ENCODE measurements at places on chromosomes 7 and 10.

DNA sequence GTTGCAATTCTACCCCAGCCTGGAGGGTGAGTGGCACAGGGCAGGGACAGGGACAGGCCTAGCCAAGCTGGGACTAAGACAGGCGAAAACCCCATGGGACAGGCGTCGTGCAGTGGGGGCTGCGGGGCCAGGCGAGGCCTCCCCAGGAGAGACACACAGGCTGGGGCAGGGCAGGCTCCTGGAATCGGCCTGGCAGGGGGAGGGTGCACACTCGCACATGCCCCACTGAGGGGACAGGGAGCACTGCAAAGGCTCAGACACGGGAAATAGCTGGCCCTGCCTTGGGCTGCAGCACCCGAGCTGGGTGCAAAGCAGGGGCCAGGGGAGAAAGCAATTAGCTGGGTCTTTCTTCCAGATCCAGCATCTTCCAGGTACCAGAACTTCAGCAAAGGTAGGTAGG is 10.4 kb downstream of the LAT2 start:
- no peak for DNase-seq

DNA sequence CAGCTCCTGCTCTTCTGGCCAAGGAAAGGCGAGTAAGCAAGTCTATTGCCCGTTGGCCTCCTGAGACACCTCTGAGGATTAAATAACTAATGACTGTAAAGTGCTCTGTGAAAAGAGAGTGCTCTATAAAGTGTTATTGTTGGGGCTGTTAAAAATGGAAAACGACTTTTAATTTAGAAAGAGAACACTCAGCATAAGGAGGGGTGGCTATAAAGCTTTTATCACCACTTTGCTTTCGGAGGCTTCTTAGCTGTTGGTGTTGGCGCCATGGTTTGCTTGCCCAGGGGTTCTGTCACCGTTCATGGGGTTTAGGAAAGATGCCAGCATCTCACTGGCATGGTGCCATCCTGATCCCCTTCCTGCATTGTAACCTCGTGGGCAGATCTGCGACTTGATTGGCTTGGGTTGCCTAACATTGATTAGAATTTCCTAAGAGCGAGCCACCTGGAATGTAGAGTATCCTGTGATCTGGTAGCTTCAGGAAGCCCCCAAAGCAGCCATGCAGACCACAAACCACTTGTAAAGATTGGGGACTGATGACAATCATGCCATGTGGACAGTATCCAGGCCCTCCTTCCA is 509.9 kb downstream of the LRMDA start:
- DNase-seq: no peak

DNA sequence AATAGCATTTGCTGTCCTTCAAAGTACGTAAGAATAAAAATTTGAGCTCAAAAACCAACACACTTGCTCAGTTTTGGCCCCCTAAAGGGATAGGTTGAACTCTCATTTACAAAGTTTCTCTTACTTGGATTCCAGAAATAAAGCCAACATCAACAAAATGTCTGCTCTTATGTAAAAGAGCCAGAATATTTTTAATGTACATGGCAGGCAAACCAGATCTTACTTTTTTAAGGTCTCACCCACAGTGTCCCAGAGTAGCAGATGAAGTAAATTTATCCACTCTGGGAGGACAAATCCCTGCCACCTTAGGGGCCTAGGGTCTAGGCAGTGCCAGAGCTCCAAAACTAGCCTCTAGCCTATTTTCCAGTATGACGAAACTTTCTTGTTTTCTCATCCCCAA is 159.6 kb downstream of the SKAP2 start:
- no peak for DNase-seq

GRCh38 chr7:122706836-122707235 is 4.1 kb upstream of the RNF148 start:
- DNase-seq: no peak

DNA sequence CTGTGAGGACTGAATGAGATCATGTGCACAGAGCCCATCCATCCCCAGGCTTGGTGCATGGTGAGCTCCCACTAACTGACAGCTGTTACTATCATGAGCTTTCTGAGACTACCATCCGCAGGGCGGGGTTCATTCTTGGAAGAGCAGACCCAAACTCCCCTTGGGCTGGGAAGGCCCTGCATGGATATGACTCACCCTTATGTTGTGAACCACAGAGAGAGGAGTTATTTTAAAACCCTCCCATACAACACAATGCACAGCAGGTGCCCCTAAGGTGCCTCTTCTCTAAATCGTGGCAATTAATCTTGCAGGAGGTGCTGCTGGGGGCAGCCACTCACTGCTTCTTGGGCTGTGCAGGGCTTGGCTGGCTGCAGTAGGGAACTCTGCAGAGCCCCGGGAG is 219.1 kb downstream of the GFRA1 start:
- no peak for DNase-seq

GRCh38 chr7:148397551-148397950 is 193.0 kb upstream of the C7orf33 start:
- no peak for DNase-seq

GRCh38 chr7:20038676-20039075 is 178.5 kb downstream of the MACC1 start:
- DNase-seq: no peak

DNA sequence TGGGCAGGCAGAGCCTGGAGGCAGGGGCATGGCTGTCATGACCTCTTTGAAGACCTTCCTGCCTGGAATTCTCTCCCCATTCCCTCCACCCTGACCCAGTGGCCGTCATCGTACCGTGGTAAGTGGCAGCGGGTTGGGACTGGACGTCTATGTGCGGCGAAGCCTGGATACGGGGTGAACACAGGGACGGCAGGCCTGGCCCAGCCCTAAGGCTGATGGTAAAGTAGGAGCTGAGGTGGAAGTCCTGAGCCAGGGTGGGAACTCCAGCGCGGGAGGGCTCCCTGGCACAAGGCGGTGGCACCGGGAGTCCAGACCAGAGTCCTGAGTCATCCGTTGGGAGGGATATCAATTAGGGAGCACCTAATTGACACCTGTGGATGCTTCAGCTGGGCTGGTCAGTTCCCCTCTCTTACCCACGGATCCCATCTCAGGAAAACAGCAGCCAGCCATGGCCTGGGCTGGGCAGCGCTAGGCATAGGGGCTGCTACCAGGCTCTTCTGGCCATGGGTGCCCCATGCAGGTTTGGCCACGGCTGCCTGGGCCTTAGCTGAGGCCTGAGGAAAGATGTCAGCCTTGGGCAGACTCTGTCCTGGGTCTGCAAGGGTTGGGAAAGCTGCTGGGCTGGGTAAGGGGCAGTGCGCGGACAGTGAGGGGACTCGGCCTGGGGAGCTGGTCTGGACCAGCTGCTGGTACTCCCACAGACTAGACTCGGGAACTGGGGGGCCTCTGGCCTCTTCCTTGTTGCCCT is 3.3 kb downstream of the PPIF start:
- no peak for DNase-seq

GRCh38 chr7:79923953-79924352 is 210.7 kb upstream of the GNAI1 start:
- DNase-seq: no peak

DNA sequence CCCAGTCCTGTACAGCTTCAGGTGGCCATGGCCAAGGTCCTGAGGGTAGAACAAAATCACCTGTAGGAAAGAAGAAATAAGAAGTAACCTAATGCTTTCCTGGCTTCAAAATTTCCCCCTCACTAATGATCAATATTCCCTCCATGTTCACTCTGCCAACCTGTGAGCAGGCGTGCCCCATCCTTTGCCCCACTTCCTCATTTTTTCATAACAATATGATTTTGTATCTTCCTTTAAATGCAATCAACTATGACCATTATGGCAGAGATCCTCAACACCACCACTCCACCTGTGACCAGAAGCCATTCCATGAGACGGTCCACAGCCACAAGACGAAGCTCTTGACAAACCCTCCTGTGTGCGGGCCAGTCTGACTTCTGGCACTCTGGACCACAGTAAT is 7.0 kb downstream of the MSS51 start:
- DNase-seq: no peak

DNA sequence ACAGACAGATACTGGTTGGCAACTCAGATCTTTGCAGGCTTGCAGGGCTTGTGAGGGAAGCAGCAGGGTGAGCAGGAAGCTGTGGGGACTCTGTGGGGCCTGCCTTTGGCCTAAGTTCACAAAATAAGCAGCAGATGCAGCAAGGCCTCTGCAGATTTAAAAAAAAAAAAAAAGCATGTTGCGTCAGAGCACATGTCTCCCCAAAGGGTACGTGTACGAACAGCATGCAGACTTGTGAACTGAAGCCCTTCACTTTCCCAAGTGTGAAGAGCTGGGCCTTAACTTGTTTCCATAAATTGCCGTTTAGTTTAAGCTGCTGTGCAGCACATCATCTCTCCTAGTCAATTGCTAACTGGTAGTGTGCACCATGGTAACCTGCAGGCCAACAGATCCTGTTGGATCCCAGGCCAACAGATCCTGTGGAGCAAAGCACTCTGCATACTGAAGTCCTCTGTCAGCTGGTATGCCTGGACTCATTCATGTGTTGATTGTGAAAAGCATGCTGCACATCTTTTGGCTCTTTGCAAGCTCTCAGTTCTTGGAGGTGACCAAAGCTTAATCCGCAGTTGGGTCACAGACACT is 10.8 kb upstream of the XPNPEP1 start:
- no peak for DNase-seq

GRCh38 chr7:81714306-81714705 is 55.5 kb downstream of the HGF start:
- DNase-seq: no peak

- DNase-seq: no peak
Measured at GRCh38 chr10:129937351-129937751, 26.7 kb downstream of the EBF3 start.

GRCh38 chr10:128867210-128867609 is 599.8 kb upstream of the MGMT start:
- DNase-seq: no peak

- no peak for DNase-seq
Measured at GRCh38 chr7:79386688-79387422, 66.6 kb downstream of the MAGI2 start.

DNA sequence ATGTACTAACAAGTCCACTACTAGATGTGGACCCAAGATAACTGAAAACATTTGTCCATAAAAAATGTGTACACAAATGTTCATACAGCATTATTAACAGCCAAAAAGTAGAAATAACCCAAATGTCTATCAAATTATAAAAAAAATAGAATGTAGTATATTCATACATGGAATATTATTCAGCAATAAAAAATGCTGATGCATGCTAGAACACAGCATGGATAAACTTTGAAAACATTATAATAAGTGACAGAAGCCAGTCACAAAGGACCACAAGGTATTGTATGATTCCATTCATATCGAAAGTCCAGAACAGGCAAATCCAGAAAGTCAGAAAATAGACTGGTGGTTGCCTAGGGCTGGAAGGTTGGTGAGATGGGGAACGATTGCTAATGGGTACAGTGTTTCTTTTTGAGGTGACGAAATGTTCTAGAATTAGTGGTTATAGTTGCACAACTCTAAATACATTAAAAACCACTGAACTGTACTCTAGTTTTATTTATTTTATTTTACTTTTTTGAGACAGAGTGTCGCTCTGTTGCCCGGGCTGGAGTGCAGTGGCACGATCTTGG is 43.3 kb upstream of the ANLN start:
- no peak for DNase-seq

- DNase-seq: no peak
Measured at GRCh38 chr7:36249091-36249490, 96.0 kb downstream of the EEPD1 start.

DNA sequence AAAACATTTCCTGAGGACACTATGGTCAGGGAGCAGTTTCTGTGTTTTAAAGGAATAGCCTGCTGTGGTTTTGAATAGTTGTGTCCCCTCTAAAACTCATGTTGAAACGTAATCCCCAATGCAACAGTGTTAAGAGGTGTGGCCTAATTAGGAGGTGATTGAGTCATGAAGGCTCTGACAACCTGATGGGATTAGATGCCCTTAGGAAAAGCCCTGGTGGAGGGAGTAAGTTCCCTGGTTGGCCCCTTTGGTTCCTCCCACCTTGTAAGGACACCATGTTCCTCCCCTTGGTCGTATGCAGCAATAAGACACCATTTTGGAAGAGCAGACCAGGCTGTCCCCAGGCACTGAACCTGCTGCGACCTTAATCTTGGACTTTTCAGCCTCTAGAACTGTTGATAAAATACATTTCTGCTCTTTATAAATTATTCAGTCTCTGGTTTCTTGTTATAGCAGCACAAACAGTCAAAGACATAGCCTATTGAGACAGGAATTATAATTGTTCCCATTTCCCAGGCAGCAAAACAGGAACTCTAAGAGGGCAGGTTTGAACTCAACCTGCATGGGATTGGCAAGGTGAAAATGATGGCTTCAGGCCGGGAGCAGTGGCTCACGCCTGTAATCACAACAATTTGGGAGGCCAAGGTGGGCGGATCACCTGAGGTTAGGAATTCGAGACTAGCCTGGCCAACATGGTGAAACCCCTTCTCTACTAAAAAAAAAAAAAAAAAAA is 20.5 kb upstream of the TNS3 start:
- DNase-seq: no peak
